ENCODE measurements at places on chromosomes 7 and 10.
A peak's percentile ranks its signal among the peaks of the same experiment; 100 is the strongest.

GRCh38 chr7:24125765-24126164 is 158.2 kb upstream of the NPY start:
- DNase-seq = no peak

- DNase-seq = no peak
These were observed 165.4 kb downstream of the ADAM12 start for GRCh38 chr10:126222736-126223511.

- no peak for DNase-seq
These were observed 10.4 kb upstream of the DLG5 start for GRCh38 chr10:77936697-77937567.

DNA sequence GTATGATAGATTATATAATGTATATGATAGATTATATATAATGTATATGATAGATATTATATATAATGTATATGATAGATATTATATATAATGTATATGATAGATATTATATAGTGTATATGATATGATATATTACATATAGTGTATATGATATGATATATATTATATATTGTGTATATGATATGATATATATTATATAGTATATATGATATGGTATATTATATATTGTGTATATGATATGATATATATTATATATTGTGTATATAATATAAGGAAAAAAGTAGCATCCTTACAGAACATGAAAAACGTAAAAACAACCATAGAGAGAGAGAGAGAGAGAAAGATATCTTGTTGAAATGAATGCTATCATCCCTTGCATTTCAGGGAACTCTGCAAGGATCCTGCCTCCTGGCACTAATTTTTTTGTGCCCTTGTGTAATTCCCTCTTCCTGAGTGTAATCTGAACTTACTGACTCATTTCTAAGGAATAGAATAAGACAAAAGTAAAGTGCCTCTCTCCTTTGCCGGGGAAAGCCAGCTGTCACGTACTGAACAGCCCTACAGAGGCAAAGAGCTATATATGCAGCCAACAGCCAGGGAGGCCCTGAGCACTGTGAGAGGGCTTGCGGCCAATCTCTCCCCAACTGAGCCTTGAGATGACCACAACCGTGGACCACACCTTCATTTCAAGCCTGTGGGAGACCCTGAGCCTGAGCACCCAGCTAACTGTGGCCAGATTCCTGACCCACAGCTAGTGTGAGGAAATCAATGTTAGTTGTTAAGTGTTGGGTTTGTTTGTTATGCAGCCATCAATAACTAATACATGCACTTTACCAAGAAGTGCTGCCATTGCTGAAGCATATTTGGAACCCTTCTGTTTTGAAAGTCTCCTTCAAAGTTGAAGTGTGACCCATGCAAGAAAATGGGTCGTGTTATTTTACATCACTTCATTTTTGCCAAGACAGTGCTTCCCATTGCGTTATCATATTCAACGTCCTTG is 61.1 kb upstream of the EZH2 start:
- no peak for DNase-seq

- DNase-seq = no peak
These were observed 187.4 kb upstream of the GRB10 start for GRCh38 chr7:50970092-50970491.

GRCh38 chr7:76353744-76354143 is 5.0 kb downstream of the YWHAG start:
- no peak for DNase-seq

DNA sequence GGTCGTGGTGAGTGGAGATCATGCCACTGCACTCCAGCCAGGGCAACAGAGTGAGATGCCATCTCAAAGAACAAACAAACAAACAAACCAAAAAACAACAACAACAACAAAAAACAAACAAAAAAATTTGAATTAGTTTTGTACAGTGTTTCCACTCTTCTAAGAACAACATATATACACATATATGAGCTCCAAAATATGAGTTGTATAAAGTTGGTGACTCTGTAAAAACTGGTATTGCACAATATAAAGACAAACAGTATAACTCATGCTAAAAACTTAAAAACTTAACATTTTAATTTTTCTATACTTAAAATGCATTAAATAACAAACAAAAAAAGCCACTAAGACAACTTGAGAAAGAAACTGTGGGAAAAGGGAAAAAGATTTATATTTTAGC is 46.0 kb downstream of the AKR1B15 start:
- DNase-seq = no peak

GRCh38 chr10:74051736-74052342 is 53.9 kb downstream of the VCL start:
- DNase-seq = no peak

DNA sequence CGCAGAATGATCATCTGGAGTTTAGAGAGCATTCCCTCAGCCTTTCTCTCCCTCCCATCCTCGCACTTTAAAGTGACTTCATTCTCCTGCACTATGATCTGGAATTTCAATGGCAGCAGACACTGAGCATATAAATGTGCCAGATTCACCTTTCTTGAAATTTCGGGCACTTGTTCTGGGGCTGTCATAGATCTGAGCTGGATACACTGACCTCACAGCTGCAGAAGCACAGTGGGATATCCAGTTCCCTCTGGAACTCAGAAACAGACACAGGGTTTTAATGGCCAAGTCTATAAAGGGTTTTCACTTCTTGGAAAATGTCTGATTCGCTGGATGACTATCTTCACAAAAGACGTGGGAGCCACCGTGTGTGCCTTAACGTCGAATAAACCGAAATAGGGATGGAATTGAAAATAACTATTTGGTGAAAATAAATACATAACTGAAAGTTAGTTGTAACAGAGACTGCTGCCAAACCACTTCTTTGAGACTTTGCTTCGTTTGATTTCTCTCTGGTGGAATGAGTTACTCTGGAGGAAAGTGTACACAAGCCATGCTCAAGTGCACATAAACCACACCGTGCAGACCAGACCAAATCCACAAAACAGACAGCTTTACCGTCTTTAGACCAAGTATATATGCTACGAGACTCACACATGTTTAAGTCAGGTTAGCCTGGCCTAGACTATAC is 126.1 kb downstream of the SVIL start:
- DNase-seq = no peak

DNA sequence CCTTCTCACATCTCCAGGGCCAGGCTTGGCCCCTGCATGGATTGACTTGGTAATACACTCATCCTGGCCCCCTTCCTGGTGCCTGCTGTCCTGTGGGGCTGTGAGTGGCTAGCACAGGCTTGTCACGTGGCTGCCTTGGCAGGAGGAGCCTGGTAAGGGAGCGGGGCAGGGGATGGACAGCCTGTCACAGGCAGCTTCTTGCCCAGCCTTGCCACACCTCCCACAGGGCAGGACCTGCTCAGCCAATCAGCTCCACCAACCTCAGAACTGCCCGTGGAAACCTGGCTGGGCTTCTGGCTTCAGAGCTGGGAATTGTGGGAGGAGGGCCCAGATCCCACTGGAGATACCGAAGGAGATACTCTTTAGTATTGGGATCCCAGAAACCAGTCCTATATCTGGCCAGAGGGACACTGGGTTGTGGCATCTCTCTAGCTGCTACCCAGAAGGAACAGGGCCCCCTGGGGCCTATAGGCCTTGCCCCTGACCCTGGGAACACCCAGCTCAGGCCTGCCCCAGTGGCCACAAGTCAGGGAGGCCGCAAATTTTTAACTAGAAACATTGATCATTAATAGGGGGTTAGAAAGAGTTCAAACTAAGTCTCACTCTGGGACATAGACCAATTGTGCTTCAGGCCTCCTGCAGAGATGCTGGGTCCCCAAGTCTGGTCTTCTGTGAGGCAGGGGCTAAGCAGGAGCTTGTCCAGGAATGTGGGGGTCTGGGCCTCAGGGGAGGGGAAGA is at the start of gene HOGA1:
Gene HOGA1, plus strand, starts transcription at position 330 of the 738 bp plus-strand sequence. Its CDS starts 315 bp downstream, at position 645.
- peak; percentile 26 for DNase-seq

DNA sequence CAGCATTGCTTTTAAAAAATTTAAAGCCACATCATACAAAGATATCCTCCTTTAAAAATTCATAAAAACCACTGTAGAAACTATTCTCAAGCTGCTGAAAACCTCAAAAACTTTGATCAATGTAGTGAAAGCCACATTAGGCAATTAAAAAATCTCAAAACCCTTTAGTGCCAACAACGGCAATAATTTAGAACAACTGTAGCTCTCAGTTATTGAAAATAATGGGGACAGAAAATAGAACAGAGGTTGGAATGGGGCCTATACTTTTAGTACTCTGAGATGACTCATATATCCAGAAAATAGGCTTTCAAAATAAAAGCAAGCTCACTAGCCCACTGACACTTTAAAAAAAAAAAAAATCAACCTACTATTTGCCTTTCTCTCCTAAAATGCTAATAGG is 87.5 kb downstream of the GSAP start:
- DNase-seq = no peak

DNA sequence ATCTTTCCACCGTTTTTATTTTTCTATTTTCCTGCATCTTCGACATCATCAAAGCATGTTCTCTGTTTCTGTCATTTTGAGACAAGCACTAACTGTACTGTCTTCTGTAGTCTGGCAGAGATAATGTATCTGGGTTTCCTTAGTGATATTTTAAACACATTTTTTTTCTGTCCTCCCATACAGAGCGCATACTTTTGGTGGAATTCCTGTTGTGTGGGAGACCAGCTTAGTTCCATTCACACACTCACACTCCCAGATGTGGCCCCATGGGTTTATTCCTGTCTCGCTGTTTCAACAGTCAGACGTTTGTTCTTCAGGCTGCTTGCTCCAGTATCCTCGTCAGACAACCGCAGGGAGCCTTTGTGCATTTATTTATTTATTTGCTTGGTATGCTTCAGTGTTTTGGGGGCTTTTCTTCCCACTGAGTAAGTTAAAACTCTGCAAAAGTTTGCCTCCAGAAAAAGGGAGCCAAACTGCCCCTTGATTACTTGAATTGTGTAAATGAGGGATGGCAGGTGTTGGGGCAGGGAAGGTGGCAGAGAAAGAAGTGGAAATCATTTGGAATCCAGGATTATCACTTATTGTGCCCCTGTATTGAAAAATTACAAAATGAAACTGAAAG is 456.8 kb upstream of the KLF6 start:
- peak; percentile 36 for DNase-seq

GRCh38 chr10:34492081-34492480 is 323.0 kb downstream of the PARD3 start:
- no peak for DNase-seq

GRCh38 chr7:723541-723940 is 3.0 kb upstream of the DNAAF5 start:
- DNase-seq = no peak

- DNase-seq = no peak
These were observed 421.4 kb upstream of the AUTS2 start for GRCh38 chr7:69176841-69177240.

GRCh38 chr10:91909117-91909677 is at the start of gene FGFBP3:
Gene FGFBP3, minus strand, starts transcription at chr10:91909486. Its CDS starts 517 bp downstream, at chr10:91908969.
- peak; percentile 60 for DNase-seq

- DNase-seq = no peak
These were observed 56.7 kb upstream of the KIAA1217 start for GRCh38 chr10:24152270-24152669.

DNA sequence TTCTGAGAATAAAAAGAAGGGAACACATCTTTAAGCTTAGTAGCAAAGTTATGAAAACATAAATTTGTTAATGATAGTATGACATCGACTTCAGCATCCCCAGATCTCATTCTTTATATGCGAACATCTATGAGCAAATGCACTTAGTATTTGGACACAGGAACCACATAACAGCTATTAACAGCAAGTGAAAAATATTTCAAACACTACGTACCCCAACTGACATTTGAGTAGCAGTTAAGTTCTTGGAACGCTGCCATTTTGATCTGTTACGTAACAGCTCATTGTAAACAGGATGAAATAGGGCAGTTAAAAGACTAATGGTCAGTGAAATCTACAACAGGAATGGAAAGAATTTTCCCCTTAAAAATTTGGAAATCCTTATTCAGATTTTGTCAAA is 428.9 kb downstream of the TNS3 start:
- peak; percentile 60 for DNase-seq

DNA sequence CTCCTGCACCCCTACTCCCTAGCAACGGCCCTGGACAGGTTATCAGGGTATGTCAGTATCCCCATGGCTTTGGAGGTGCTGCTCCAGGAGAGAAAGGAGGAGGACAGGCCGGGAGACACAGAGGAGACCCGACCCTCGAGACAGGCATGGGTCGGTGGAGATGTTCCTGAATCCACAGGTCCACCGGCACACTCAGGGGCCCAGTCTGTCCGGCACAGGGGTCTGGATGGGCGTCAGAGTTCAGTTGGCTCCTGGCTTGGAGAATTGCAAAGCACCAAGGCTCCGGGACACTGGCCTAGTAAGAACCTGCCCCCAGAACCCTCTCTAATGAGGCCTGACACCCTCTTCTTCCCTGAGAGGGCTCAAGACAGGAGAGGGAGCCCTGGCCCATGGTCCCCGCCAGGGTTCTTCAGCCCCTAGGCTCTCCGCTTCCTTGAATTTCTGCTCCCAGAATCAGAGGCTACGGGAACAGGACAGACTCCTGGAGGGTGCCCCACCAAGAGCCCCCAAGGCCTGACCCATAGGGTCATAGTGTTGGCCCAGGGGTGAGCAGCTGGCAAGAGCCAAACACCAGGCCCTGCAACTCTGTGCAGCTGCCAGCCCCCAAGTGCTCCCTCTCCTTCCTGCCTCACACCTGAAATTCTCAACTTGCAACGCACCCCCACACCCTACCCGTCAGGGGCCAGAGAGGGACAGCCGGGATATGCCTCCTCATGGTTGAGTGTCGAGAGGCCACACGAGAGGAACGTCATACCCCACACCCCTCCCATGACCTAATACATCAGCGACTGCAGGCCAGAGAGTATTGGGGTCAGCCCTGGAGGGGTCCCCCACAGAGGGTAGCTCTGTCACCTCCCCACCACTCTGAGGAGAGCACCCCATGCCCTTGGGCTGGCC is 5.5 kb upstream of the IRF5 start:
- DNase-seq = no peak

DNA sequence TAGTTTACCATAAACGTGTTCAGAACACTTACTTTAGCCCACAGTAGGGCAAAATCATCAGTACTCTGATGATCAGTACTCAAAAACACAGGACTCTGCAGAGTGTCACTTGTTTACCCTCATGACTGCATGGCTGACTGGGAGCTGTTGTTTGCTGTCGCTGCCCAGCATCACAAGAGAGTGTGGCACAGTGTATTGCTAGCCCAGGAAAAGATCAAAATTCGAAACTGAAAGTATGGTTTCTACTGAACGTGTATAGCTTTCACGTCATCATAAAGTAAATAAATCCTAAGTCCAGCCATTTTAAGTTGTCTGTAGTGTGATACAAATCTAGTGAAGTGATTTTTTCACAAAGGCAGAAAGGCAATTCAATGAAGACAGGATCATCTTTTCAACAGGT is 184.6 kb downstream of the RAMP3 start:
- DNase-seq = no peak

GRCh38 chr7:148912758-148913541 is 28.9 kb upstream of the EZH2 start:
- DNase-seq = no peak

- no peak for DNase-seq
These were observed 763.7 kb upstream of the POM121L12 start for GRCh38 chr7:52271703-52272102.

- no peak for DNase-seq
These were observed 98.1 kb downstream of the LRRC4 start for GRCh38 chr7:127933146-127933545.
